Transverse colon (tissue), 4 donors: ENCODE measurements at places on chromosomes 6 and 20. TPM values are rescaled to one million over a fixed set of nuclear protein-coding genes. Genes with fewer than 3 reads are reported as not detected.

DNA sequence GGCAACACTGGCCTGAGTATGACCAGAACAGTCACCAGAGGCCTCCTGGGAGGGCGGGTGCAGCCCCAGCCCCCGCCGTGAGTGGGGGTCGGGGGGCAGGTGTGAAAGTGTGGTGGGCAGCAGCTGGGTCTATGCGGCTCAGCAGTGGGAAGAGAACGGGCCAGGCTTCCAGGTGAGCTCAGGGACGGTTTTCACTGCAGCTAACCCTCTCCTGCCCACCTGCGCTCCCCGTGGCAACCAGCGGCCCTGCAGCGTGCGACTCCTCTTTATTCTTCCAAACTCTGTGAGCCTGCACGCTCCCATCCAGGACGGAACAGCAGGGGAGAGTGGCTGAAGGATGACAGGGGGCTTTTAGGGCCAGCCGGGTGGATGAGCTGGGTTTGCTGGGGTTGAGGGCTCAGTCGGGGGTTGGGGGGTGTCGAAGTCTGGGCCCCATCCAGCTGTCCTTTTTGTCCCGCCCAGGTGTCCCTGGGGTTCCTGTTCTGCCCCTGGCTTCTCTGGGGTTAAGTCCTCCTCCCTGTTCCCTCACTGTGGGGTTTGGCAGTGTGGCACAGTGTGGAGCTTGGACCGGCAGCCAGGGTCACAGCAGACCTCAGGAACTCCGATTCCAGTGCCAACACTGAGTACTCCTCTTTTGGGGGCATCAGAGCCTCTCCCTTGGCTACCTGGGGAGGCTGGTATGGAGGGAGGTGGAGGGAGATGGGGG, 859 bp upstream of the BIRC7 start:
- H3K4me1 ChIP-seq, result no peaks in the 10 kb centered on the region
- H3K27ac ChIP-seq, result no peak overlapping the region
- H3K4me3 ChIP-seq, result no peak overlapping the region
- H3K27me3 ChIP-seq, result peaks cover 40% of the 10 kb centered on the region
- no peaks in the 10 kb centered on the region for H3K36me3 ChIP-seq
- peak; percentile 19 for DNase-seq

DNA sequence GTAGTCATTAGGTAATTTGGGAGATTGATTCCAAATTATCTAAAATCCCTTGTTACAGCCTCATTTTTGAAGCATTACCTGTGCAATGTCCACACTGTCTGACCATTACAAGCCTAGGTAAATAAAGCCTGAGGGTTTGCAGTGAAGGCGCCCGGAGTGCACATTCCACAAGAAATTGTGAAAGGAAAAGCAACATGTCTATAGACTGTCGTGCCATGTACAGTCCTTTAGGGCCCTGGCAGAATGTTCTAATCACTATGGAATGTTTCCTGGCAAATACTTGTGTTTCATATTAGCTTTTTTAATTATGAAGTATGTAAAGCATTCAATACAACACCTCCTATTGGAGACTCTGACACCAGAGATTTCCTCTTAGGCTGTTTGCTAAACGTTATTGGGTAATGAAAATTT, 28.9 kb downstream of the PREP start:
- peaks cover 38% of the 10 kb centered on the region for H3K4me1 ChIP-seq
- DNase-seq, result no peak
- H3K4me3 ChIP-seq, result no peak overlapping the region
- H3K27ac ChIP-seq, result peak overlapping the region; percentile 75
- peaks cover 10% of the 10 kb centered on the region for H3K36me3 ChIP-seq
- H3K27me3 ChIP-seq, result no peaks in the 10 kb centered on the region

- peak overlapping the region; percentile 90 for H3K4me3 ChIP-seq
- H3K36me3 ChIP-seq, result no peaks in the 10 kb centered on the region
- H3K27ac ChIP-seq, result peak overlapping the region; percentile 99
- peaks cover 34% of the 10 kb centered on the region for H3K4me1 ChIP-seq
- H3K27me3 ChIP-seq, result no peaks in the 10 kb centered on the region
- DNase-seq, result peak; percentile 91
Measured at GRCh38 chr6:16761471-16762267, 409 bp upstream of the ATXN1 start.

MUC22 gene
- total RNA-seq, result not detected
